ENCODE measurements at places on chromosomes 1 and 21. TPM values are rescaled to one million over a fixed set of nuclear protein-coding genes. Genes with fewer than 3 reads are reported as not detected.

GRCh38 chr1:50452700-50453099 lies 29.5 kb upstream of the DMRTA2 start:
- no peaks in the 10 kb centered on the region for H3K27me3 ChIP-seq
- DNase-seq = no peak
- no peak overlapping the region for H3K27ac ChIP-seq
- H3K4me3 ChIP-seq = no peak overlapping the region

- H3K4me3 ChIP-seq = no peak overlapping the region
- no peak for DNase-seq
- no peak overlapping the region for H3K27ac ChIP-seq
- no peaks in the 10 kb centered on the region for H3K27me3 ChIP-seq
Observed at GRCh38 chr1:62428351-62428750, 8.5 kb upstream of the USP1 start.

GRCh38 chr1:98048244-98048643 lies 127.4 kb upstream of the DPYD start:
- no peak overlapping the region for H3K27ac ChIP-seq
- no peaks in the 10 kb centered on the region for H3K36me3 ChIP-seq
- H3K4me1 ChIP-seq = peaks cover 4% of the 10 kb centered on the region

DNA sequence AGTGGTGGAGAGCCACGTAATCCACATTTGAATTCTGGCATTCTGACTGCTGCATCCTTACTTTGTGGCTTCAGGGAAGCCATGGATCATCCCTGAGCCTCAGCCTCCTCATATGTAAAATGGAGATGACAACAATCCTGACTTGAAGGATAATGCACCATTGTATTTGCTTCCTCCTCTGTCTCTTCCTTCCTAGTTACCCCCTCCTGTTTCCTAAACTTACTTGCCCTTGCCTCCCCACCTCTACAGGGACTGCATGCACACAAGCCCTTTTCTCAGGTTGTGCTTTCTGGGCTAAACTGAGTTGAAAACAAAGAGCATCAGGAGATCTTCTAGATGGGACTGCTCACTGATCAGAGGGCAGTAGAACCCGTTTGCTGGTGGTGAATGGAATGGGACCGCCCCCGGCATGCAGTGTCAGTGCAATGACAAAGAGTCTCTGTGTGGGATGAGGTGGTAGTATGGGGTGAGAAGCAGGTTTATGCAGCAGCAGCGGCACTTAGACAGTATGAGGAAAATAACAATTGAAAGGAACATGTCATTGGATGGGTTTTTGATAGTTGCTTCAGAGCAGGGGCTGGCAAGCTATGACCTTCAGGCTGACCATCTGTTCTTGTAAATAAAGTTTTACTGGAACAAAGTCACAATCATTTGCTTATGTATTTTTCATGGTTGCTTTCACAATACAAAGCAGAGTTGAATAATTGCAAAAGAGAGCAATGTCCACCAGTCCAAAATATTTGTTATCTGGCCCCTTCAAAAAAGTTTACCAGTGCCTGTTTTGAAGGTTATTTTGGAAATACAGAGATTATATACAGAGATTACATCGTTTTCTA lies 6.1 kb upstream of the ADAMTS1 start:
- H3K4me1 ChIP-seq = no peaks in the 10 kb centered on the region
- H3K4me3 ChIP-seq = no peak overlapping the region
- DNase-seq = no peak
- no peak overlapping the region for H3K27ac ChIP-seq
- H3K36me3 ChIP-seq = no peaks in the 10 kb centered on the region

The CHRNB2 gene
- not detected for total RNA-seq

DNA sequence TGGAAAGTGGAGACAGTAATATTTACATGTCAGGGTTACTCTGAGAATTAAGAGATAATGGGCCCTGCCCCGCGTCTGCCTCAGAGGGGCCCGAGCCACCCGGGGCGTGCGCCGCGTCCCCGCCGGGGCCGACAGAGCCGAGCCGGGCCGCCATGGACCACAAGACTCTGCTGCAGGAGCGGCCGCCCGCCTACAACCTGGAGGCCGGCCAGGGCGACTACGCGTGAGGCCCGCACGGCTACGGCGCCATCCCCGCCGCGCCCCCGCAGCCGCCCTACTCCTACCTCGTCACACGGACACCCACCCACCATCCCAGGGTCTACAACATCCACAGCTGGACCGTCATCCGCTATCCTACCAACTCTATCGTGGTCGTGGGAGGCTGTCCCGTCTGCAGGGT lies 35.1 kb upstream of the LRRC39 start:
- H3K27ac ChIP-seq = no peak overlapping the region
- H3K36me3 ChIP-seq = peaks cover 15% of the 10 kb centered on the region
- H3K4me1 ChIP-seq = no peaks in the 10 kb centered on the region
- no peaks in the 10 kb centered on the region for H3K27me3 ChIP-seq

The CACNA1S gene
- total RNA-seq = not detected

Measured in thyroid gland (tissue), 4 donors.